ENCODE measurements at places on chromosomes 2 and 18. TPM values are rescaled to one million over a fixed set of nuclear protein-coding genes. Genes with fewer than 3 reads are reported as not detected.

PROKR1 gene
- not detected for total RNA-seq

KIF1A gene
- total RNA-seq = 0.37 TPM

ALK gene
- total RNA-seq = not detected

C2orf76 gene
- 21.8 TPM for total RNA-seq

SCYGR4 gene
- total RNA-seq = 0.14 TPM

RNF125 gene
- total RNA-seq = 2.8 TPM

POTEC gene
- total RNA-seq = not detected

SPATS2L gene
- total RNA-seq = 58.3 TPM

SNORC gene
- total RNA-seq = 2.8 TPM

NMUR1 gene
- not detected for total RNA-seq

RGPD3 gene
- total RNA-seq = 0.05 TPM

ABCG5 gene
- total RNA-seq = not detected

CD207 gene
- total RNA-seq = not detected

ACKR3 gene
- total RNA-seq = 0.35 TPM

KIAA2012 gene
- not detected for total RNA-seq

KHK gene
- 1.7 TPM for total RNA-seq

RAX gene
- not detected for total RNA-seq

Measured in NCI-H460 (cell line).